CD4-positive, alpha-beta T cell treated with Interleukin-4 for 1 hour (primary cell): ENCODE measurements at places on chromosomes 5 and 9.
A peak's percentile ranks its signal among the peaks of the same experiment; 100 is the strongest.

GRCh38 chr5:109247986-109248385 lies 161.8 kb downstream of the PJA2 start:
- no peak for DNase-seq

DNA sequence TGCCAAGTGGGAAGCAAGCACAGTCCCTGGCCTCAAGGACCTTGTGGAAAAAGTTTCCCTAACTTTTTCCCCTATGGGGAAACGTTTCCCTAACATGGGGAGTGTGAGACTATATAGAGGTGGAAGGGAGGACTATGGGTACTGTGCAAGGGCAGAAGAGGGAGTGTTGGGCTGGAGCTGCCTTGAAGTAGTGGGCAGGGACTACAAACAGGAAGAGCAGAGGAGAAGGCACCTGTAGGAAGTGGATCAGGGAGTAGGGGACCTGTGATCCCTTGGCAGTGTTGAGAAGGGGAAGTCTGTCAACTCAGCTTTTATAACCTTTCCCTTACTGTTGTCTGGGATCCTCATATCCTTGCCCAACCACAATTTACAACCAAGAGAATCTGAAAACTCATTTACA lies 1.4 kb downstream of the CMYA5 start:
- no peak for DNase-seq

- no peak for DNase-seq
Measured at GRCh38 chr5:93570294-93571113, 10.5 kb downstream of the NR2F1-AS1 start.

- no peak for DNase-seq
Measured at GRCh38 chr5:31941151-31941755, 232.9 kb downstream of the GOLPH3 start.

GRCh38 chr5:32833663-32834062 lies 122.5 kb downstream of the NPR3 start:
- no peak for DNase-seq

GRCh38 chr5:18828351-18828750 lies 1159.6 kb downstream of the CDH18 start:
- DNase-seq = no peak

GRCh38 chr5:112534611-112535255 lies 115.7 kb upstream of the EPB41L4A start:
- no peak for DNase-seq

DNA sequence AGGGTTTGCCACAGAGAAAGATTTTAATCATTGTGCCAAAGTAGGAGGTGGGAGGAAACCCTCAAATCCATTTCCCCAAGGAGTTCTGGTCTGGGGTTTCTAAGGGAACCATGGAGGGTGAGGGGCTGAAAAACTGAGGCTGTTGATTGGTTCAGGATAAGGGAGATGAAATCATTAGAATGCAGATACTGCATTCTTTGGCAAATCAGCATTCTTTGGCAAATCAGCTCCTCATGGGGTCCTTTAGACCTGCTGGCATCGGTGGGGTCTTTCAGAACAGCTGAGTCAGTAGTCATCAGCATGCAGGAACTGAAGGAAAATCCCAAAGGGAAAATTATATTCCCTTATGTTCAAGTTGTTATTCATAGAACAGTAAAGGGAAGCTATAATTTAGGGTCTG lies 585.5 kb downstream of the ISL1 start:
- no peak for DNase-seq

DNA sequence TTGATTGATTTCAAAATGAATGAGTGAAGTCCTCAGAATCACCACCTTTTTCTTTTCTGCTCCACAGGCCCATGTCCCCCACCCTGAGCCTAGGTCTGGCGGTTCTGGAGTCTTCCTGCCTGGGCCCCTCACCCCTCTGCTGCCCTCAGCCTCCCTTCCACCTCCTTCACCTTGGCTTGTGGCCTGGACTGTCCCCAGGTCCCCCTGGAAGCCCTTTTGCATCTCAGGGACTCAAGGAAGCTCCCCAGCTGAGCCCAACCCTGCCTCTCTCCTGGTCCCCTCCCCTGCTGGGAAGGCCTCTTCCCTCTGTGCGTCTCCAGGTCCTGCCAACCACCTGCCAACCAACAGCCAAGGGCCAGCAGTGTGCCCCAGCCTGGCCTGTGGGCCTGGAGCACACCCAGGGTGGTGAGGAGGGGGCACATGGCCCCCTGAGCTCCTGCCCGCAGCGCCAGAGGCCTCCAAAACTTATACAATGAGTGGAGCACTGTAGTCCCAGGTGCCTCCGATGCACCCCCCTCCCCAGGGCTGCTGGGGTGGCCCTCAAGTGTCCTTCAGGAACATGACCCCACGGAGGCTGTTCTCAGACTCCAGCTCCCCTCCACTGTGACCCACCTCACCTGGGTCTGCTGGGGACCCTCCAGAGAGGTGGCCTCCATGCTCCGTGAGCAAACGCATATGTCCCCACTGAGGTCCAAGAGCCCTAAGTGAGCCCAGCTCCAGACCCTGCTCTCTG lies 20.3 kb downstream of the GLT6D1 start:
- no peak for DNase-seq

- no peak for DNase-seq
Measured at GRCh38 chr9:17217272-17217671, 82.4 kb downstream of the CNTLN start.

DNA sequence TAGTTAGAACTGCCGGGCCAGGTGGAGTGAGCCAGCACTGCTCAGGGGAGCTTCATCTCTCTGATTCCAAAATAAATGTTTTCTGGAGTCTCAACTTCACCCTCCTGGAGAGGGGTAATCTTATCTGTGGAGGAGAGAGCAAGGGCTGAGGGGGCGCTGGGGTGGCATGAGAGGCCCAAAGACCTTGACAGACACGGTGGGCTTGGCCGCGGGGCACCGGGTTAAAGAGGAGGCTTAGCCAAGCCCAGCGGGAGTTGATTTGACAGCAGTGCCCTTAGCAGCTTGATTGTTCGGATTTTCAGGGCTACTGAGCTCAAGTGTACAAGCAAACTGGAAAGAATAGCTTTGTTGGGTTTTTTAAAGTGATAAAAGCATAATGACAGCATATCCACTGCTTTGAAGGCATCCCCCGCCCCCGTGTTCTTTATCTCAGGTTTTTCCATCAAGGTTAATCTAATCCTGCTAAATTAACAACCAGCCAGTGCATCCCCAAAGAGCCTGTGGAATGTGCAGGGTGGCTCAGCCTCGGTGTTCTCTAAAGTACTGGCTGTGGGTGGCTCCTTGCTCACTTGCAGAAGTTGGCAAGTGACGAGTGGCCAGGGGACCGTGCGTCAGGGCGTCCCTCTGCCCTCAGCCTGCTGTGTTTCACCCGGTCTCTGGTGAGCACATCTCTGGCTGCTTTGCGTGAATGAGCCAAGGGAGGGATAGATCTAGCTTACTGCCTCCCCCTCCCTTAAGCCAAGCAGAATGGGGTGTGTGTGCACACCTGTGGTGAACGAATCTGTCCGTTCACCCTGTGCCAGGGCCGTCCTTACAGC lies 5.5 kb downstream of the QRFP start:
- DNase-seq = no peak

- DNase-seq = no peak
Measured at GRCh38 chr9:117963493-117964090, 259.4 kb downstream of the TLR4 start.

DNA sequence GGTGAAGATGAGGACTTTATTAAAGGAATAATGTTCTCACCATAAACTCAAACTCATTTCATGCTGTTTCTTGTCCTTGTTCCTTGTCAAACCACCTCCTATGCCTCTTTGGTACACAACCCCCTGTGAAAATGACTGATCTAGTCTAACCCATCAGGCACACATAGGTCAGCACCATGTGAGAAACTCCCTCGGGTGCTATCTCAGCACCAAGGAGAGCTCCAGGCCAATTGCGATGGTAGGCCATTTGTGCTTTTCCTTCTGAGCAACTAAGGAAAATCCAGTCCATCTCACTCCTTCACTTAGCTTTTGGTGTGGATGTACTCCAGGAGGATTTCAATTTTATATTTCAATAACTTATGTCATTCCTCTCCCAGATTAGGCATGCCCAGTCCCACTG lies 199.8 kb downstream of the ZNF608 start:
- DNase-seq = no peak

- DNase-seq = no peak
Measured at GRCh38 chr9:9552665-9553064, 1060.1 kb downstream of the PTPRD start.

DNA sequence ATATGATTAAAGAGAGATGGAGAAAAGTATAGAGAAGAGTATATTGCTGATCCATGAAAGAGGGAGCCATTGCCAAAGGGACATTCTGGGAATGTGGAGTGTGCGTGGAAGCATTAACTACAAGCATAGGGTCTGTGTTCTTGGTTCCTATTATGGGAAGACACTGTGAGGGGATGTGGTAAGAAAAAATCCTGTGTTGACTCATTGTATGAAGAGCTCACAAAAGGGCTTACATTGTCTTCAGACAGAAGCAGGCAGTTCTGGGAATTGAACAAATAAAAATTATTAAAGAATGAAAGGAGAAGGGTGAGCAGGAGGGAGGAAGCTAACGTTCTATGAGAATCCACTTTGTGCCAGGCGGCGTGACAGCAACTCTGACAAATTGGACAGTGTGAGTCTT lies 250.4 kb upstream of the CHD1 start:
- no peak for DNase-seq

GRCh38 chr9:104748359-104749031 lies 1.0 kb downstream of the NIPSNAP3A start:
- no peak for DNase-seq

GRCh38 chr9:120892748-120893610 lies 16.0 kb upstream of the PHF19 start:
- peak; percentile 80 for DNase-seq

- DNase-seq = no peak
Measured at GRCh38 chr5:140072812-140073211, 29.7 kb upstream of the NRG2 start.

DNA sequence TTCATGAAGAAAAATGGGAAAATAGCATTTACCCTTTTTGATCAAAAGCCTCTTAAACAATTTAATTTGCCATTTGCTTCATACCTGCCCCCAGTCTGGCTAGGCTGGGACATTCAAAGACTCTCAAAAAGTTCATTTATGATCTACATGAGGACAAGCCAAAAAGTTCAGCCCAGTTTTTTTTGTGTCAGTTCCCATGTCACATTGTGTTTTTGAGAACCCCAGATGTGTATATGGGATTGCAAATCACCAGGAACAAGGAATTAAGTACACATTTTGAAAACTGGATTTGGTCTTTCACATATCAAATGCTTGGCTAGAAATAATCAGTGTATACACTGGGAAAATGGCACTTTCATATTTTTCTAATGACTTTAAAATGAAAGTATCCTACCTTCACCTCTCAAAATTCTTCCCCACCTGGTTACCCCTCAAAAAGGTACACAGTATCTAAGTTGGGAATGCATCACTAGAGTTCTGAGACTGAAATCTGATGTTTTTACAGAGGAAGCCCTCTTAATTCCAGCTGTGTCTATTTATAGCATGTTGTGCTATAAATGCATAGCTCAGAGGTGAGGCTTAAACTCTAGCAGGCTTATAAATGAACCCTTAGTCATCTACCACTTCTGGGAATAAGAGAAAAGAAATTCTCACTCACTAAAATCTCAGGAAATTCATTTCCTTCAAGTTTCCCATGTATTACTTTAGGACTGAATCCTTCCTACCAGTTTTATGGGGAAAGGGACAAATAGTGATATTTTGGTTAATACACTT lies 9.3 kb downstream of the STOM start:
- no peak for DNase-seq

GRCh38 chr5:9337928-9338595 lies 207.8 kb downstream of the SEMA5A start:
- no peak for DNase-seq

DNA sequence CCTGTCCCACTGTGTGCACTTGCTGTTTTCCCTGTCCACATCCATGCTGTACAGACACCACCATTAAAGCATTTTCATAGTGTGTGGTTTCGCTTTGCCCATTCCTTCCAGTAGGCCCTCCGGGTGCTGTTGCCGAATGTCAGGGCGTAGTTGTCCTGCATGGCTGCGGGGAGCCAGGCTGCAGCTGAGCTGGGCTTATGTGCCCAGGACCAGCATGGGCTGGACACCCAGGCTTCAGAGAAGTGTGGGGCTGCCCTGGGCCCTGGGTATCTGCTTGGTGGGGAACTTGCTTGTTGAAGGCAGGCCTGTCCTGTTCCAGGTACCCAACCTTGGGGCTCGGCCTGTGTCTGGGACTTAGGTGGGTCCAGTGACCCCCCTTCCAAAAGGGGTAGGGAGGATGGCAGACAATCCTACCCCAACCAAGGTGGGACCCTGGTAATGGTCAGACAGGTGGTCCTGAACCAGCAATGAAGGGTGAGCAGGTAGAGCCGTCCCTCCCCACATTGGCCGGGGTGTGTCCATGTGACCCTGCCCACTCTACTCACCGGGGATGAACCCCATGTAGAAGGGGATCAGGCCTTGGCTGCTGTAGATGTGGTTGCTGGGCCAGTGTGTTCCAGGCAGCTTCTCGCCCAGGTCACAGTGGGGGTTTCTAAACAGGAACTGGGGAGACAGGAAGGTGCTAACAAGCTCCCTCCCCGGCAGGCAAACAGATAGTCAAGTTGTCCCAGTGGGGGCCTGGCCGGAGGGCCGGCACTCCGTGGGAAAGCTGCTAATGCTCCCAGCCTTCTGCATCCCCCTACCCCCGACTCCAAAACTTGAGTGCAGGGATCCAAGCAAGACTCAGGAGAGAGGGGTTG lies 2.8 kb downstream of the TUBB4B start:
- DNase-seq = no peak

DNA sequence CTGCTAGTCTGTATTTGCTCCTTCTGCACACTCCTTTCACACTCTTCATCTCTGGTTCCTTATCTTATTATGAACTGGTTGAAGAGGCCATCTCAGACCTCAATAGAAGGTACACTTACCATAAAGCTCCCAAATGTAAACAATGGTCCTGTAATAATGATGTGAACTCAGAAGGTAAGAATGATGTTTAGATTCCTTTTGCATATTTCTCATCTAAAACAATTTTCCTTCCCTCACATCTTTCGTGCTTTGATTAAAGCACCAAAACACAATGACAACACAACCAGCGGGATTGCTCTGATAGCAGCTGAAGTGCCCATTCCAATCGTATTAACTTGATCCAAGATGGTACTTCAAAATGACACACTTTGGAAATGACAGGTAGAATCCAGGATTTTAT lies 34.3 kb downstream of the NFIB start:
- no peak for DNase-seq

GRCh38 chr5:96994493-96994892 lies 58.6 kb downstream of the LNPEP start:
- no peak for DNase-seq

DNA sequence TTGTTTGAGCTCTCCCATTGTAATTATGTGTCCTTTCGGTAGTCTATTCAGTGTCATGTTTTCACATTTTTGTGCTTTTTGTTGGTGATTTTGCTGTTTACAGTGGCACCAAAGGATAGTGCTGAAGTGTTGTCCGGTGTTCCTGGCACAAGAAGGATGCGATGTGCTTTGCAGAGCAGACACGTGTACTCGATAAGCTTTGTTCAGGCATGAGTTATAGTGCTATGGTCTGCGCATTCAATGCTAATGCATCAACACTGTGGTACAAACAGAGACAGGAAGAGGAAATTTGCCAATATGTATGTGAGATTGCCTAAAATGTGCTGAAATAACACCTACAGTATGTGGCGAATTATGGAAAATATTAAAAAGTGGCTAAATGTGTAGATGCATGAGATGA lies 913.4 kb upstream of the ACO1 start:
- DNase-seq = no peak

- no peak for DNase-seq
Measured at GRCh38 chr5:146867996-146868708, 10.4 kb downstream of the PPP2R2B start.
